NCI-H524 treated with DMSO at 0.1 percent for 48 hours (cell line): ENCODE measurements at places on chromosomes 2 and 18.

DNA sequence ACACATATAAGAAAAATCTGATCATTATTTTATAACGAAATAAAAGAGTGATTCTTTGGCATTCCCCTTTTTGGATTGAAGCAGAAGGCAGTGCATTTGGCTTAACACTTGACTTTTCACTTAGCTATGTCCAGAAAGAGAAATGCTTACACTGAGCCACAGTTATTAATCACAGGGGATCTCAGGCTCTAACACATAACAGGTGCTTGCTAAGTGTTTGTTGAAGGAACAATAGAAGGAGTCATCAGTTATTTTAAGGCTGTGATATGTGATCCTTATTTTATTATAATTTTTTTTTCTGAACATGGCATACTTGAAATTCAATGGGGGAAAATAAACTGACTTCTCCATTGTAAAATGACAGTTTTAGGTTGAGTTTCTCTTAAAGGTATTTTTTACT is 209.5 kb downstream of the UBE2E3 start:
- no peak for DNase-seq

GRCh38 chr2:3233877-3234276 is 143.7 kb downstream of the EIPR1 start:
- no peak for DNase-seq

DNA sequence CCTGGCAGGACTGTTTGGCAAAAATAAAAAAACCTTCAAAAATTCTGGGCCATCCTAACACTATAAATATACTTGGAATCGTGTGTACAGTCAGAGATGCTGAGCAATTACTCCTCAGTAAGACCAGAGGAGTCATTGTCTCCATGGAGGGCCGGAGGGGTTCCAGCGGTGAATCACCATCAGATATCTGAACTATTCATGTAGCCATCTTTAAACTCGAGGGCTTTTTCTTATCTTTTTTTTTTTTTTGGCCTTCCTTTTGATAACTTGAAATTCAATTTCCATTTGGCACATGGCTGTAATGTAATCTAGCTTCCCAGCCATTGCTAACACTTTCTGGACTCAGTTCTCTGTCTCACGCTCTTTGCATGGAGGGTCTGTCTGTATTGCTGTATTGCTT is 7.4 kb upstream of the FHL2 start:
- no peak for DNase-seq

DNA sequence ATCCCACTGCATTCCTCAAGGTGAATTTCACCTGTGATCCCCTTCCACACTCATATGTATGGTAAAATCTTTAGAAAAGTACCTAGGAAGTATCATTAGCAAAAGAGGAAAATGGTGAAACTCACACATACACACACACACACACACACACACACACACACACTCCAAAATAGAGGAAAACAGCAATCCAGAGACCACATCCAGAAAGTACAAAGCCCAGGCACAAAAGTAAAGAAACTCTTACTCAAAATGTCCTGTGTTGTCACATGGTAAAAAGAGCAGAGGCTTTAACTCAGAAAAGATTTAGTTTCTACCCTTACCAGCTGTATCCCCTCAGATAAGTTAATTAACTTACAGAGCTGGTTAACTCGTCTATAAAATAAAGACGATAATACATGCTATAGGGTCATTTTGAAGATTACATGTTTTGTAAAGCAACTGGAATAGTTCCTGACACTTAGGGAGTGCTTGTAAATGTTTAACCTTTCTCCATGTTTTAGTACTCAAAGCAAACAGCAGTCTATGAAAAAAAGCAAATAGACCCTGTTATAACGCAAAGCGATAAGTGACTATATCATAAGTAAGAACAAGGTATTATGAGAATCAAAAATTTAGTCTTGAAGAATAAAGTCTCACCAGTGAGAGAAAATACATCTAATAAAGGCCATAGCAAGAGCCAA is 360.0 kb upstream of the LRATD1 start:
- DNase-seq = no peak

- DNase-seq = no peak
These were observed 147.2 kb upstream of the L3MBTL4 start for GRCh38 chr18:6561862-6562291.

DNA sequence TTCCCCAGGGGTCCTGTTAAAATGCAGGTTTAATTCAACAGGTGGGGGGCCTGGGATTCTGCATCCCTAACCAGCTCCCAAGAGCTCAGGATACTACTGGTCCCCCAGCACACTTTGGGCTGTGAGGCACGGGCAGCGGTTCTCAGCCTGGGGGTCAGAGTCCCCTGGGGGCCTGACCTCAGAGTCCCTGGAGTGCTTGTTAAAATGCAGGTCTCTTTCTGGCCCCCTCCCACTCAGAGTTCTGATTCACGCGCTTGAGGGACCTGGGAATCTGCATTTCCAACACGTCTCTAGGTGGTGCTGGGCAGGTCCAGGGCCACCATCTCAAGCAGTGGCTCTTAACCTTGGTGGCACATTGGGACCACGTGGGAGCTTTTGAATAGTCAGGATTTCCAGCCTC is 2.8 kb upstream of the OTOS start:
- DNase-seq = no peak

- no peak for DNase-seq
These were observed 52.6 kb downstream of the PTPRM start for GRCh38 chr18:7619676-7620075.

- no peak for DNase-seq
These were observed 1.9 kb downstream of the GPR55 start for GRCh38 chr2:230922951-230923717.
